Progenitor cell of endocrine pancreas (in vitro differentiated cells): ENCODE measurements at places on chromosomes 12 and 14. TPM values are rescaled to one million over a fixed set of nuclear protein-coding genes. Genes with fewer than 3 reads are reported as not detected.
A peak's percentile ranks its signal among the peaks of the same experiment; 100 is the strongest.

GRCh38 chr12:18580706-18581105, 157.1 kb downstream of the PLCZ1 start:
- no peaks in the 10 kb centered on the region for H3K4me1 ChIP-seq
- H3K4me3 ChIP-seq: no peak overlapping the region
- H3K36me3 ChIP-seq: peaks cover 25% of the 10 kb centered on the region
- no peak for DNase-seq
- peaks cover 2% of the 10 kb centered on the region for H3K27me3 ChIP-seq

BLOC1S1 gene
- total RNA-seq: 65.8 and 68.5 TPM in 2 replicates

RERG gene
- total RNA-seq: 1.8 and 2.2 TPM in 2 replicates

DNA sequence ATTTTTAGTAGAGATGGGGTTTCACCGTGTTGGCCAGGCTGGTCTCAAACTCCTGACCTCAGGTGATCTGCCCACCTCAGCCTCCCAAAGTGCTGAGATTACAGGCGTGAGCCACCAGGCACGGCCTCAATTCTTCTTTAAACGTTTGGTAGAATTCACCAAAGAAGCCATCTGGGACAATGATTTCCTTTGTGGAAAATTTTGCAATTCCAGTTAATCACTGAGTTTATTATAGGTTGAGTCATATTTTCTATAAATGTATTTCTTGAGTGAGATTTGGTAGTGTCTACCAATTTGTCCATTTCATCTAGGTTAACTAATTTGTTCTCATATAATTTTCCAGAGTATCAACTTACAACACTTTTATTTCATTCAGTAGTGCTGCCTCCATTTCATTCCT, 683.9 kb upstream of the TMEM132C start:
- no peaks in the 10 kb centered on the region for H3K36me3 ChIP-seq
- no peak overlapping the region for H3K4me3 ChIP-seq

NPFF gene
- total RNA-seq: not detected in 2 replicates

DNA sequence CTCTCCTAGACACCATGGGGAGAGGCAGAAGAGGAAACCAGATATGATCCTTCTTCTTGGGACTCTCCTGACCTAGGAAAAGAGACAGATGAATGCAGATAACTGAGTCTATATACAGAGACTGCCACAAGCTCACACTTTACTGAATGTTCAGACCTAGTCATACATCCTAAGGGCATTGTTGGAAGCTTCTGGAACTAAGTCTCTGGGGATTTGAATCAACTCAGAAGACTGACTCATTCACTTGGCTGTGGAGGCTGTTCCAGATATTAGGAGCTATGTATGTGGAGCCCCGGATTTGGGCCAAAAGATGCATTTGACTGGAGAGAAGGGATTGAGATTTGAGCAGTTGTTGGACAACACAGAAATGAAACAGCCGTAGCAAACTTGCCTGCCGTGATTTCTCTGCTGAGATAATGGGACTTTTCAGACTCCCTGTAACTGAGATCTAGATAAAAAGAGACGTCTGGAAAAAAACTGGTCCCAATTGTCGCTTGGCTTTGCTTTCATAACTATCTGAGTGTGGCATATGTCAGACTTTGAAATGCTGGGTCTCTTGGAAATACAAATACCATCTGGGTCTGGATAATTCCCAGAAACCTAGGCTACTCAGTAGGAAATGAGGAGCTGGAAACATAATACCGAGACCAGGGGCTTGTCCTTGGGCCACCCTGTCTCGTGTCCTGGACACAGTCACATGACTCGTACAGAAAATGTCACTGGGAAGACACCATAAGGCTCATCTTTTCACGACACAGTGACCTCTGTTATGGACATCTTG, 396.8 kb downstream of the NUAK1 start:
- H3K27me3 ChIP-seq: peaks cover 3% of the 10 kb centered on the region
- DNase-seq: no peak
- H3K36me3 ChIP-seq: no peaks in the 10 kb centered on the region
- H3K4me1 ChIP-seq: peaks cover 15% of the 10 kb centered on the region

OXA1L gene
- 114 and 122 TPM in 2 replicates for total RNA-seq

DNA sequence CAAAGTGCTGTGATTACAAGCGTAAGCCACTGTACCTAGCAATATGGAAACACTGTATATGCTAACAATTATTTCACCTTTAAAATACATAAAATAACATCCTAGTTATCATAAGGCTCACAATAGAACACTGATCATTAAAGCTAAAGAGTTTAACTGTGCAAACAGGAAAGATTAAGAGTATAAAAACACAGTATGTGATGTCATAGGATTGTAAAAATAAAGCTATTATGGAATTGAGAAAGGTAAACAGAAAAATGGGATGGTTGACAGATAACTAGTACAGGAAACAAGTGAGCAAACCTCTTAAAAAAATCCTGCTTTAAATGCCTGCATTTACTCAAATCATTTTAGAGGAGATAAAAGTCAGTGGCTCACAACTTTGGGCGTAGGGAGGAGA, 10.8 kb upstream of the IPO8 start:
- no peak overlapping the region for H3K27ac ChIP-seq
- H3K4me1 ChIP-seq: peaks cover 10% of the 10 kb centered on the region
- no peaks in the 10 kb centered on the region for H3K27me3 ChIP-seq
- no peak for DNase-seq

- no peaks in the 10 kb centered on the region for H3K4me1 ChIP-seq
- H3K4me3 ChIP-seq: no peak overlapping the region
- H3K27me3 ChIP-seq: no peaks in the 10 kb centered on the region
- H3K36me3 ChIP-seq: no peaks in the 10 kb centered on the region
- no peak for DNase-seq
- no peak overlapping the region for H3K27ac ChIP-seq
These were observed 392.7 kb downstream of the GALC start for GRCh38 chr14:87600240-87600639.

- peaks cover 16% of the 10 kb centered on the region for H3K27me3 ChIP-seq
- no peak overlapping the region for H3K4me3 ChIP-seq
- H3K36me3 ChIP-seq: no peaks in the 10 kb centered on the region
- H3K27ac ChIP-seq: no peak overlapping the region
- DNase-seq: no peak
These were observed 25.7 kb upstream of the TC2N start for GRCh38 chr14:91893007-91893406.

DNA sequence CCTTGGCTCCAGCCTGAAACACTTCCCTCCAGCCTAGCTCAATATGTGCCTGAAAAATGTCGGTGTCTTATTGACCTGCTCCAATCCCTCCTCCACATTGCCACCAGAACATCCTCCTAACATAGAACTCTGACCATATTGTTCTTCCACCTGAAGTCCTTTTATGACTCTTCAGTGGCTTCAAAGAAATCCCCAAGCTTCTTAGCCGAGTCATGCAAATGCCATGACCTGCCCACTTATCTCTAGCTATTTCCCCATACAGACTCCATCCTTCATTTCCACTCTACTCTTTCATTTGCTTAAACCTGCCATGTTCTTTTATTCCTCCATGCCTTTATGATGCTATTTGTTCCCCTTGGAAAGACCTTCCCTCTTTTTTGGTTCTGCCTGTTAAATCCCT, 568.6 kb downstream of the ETNK1 start:
- H3K36me3 ChIP-seq: no peaks in the 10 kb centered on the region
- no peak overlapping the region for H3K4me3 ChIP-seq
- H3K27me3 ChIP-seq: no peaks in the 10 kb centered on the region
- no peak for DNase-seq
- H3K4me1 ChIP-seq: peaks cover 4% of the 10 kb centered on the region
- no peak overlapping the region for H3K27ac ChIP-seq

DNA sequence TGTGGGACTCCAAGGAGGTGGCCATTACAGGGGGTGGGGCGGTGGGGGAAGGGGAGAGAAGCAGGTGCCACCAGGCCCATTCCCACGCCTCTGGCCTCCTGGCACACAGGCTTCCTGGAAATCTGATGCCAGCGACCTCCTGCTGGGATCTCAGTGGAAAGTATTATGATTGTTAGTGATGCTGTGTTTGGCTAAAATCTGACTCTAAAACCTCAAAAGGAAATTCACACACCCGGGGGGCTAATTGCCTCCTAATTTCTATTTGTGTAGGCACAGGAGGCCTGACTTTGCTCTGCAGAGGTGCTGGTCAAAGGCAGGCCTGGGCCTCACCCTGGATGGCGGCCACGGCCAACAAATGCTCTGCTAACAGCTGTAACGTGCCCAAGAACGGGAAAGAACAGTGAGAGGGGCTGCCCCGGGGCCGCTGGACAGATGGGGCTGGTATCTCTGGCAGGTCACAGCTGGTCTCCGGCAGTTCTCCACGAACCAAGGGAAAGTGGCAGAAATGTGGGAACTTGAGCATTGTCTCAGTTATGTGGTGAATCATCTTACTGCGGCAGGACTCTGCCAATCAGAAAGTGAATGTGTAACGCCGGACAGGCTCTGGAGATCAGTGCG, 14.3 kb downstream of the FAM181A start:
- no peak overlapping the region for H3K27ac ChIP-seq
- no peak for DNase-seq
- H3K27me3 ChIP-seq: peaks cover 39% of the 10 kb centered on the region
- H3K4me1 ChIP-seq: peaks cover 6% of the 10 kb centered on the region
- H3K4me3 ChIP-seq: no peak overlapping the region

GRCh38 chr12:6745741-6746525, 7.0 kb downstream of the MLF2 start:
- no peak overlapping the region for H3K4me3 ChIP-seq
- DNase-seq: no peak
- H3K36me3 ChIP-seq: peaks cover 35% of the 10 kb centered on the region
- peak overlapping the region; percentile 65 for H3K27ac ChIP-seq
- H3K27me3 ChIP-seq: no peaks in the 10 kb centered on the region
- no peaks in the 10 kb centered on the region for H3K4me1 ChIP-seq

GRCh38 chr12:132491761-132492378, 1.9 kb downstream of the FBRSL1 start:
- peak overlapping the region; percentile 69 for H3K27ac ChIP-seq
- H3K4me1 ChIP-seq: peaks cover 49% of the 10 kb centered on the region
- H3K36me3 ChIP-seq: peaks cover 3% of the 10 kb centered on the region

C12orf50 gene
- total RNA-seq: 0.10 and 0.16 TPM in 2 replicates

GRCh38 chr14:74682169-74682952, 30.5 kb downstream of the AREL1 start:
- H3K27me3 ChIP-seq: no peaks in the 10 kb centered on the region
- H3K27ac ChIP-seq: peak overlapping the region; percentile 59
- H3K4me1 ChIP-seq: peaks cover 13% of the 10 kb centered on the region
- DNase-seq: no peak
- peaks cover 19% of the 10 kb centered on the region for H3K36me3 ChIP-seq
- H3K4me3 ChIP-seq: no peak overlapping the region

CMTM5 gene
- total RNA-seq: not detected in 2 replicates

CLEC2A gene
- total RNA-seq: not detected in 2 replicates

- DNase-seq: no peak
- no peak overlapping the region for H3K27ac ChIP-seq
- peaks cover 2% of the 10 kb centered on the region for H3K36me3 ChIP-seq
- no peak overlapping the region for H3K4me3 ChIP-seq
These were observed 34.3 kb upstream of the SLC38A1 start for GRCh38 chr12:46303039-46303666.

DNA sequence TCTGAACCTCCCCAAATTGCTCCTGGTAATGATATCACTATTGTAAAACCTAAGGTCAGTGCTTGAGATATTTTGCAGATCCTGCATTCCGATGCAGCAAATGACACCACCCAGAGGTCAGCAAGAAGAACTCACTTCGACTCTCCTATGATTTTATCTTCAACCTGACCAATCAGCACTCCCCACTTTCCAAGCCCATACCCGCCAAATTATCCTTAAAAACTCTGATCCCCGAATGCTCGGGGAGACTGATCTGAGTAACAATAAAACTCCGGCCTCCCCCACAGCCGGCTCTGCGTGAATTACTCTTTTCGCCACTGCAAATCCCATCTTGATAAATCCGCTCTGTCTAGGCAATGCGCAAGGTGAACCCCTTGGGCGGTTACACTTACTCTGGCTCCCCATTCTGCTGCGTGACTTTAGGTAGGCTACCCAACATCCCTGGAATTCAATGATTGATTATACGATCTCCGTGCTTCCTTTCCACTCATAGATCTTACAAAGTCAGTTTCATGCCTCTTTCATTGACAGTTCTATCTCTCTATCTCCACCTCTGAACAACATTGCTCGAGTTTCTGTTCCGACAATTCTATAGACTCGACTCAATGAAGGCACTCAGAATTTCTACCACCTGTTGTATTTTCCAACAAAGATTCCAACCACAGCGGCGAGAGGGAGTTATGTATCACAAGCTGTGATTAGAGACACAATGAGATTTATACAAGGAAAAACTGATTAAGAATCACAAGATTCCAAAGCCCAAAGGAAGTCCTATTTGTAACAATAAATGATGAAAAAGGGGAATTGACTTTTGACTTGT, 939 bp downstream of the NPC2 start:
- peaks cover 12% of the 10 kb centered on the region for H3K4me1 ChIP-seq
- H3K27ac ChIP-seq: no peak overlapping the region
- no peak overlapping the region for H3K4me3 ChIP-seq
- no peaks in the 10 kb centered on the region for H3K27me3 ChIP-seq
- H3K36me3 ChIP-seq: no peaks in the 10 kb centered on the region
- DNase-seq: no peak

DHRS4L2 gene
- 12.2 and 14.0 TPM in 2 replicates for total RNA-seq

DNA sequence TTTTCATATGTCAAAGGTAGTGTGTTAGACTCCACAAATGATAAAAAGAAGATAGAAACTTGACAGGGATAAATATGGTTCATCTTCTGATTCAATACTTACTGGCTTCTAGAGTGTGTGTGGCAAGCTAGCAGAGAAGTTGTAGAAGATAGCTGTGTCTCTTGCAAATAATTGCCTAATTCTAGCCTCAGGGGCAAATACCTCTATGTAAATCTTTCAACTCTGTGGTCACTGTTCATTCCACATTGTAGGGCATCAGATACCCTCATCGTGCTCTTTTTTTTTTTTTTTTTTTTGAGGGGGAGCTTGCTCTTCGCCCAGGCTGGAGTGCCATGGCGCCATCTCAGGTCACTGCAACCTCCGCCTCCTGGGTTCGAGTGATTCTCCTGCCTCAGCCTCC, 1.7 kb downstream of the OLR1 start:
- no peak for DNase-seq
- no peak overlapping the region for H3K4me3 ChIP-seq
- no peak overlapping the region for H3K27ac ChIP-seq
- H3K27me3 ChIP-seq: no peaks in the 10 kb centered on the region
- no peaks in the 10 kb centered on the region for H3K36me3 ChIP-seq

MGST1 gene
- 198 and 201 TPM in 2 replicates for total RNA-seq

GRCh38 chr12:119322301-119322723, 12.2 kb upstream of the CCDC60 start:
- H3K27ac ChIP-seq: no peak overlapping the region
- peaks cover 1% of the 10 kb centered on the region for H3K4me1 ChIP-seq
- no peaks in the 10 kb centered on the region for H3K36me3 ChIP-seq
- DNase-seq: no peak
- H3K27me3 ChIP-seq: no peaks in the 10 kb centered on the region
- H3K4me3 ChIP-seq: no peak overlapping the region

- H3K4me3 ChIP-seq: no peak overlapping the region
- no peak overlapping the region for H3K27ac ChIP-seq
- no peak for DNase-seq
- peaks cover 10% of the 10 kb centered on the region for H3K27me3 ChIP-seq
These were observed 277.6 kb downstream of the ADGRD1 start for GRCh38 chr12:131231032-131231980.
